Natural killer cell treated with Interleukin-12 subunit alpha and Interleukin-12 subunit beta and Interleukin-15 and Interleukin-18, amount 100 ng/mL, for 72 hours (primary cell): ENCODE measurements at places on chromosomes 5 and 9.

DNA sequence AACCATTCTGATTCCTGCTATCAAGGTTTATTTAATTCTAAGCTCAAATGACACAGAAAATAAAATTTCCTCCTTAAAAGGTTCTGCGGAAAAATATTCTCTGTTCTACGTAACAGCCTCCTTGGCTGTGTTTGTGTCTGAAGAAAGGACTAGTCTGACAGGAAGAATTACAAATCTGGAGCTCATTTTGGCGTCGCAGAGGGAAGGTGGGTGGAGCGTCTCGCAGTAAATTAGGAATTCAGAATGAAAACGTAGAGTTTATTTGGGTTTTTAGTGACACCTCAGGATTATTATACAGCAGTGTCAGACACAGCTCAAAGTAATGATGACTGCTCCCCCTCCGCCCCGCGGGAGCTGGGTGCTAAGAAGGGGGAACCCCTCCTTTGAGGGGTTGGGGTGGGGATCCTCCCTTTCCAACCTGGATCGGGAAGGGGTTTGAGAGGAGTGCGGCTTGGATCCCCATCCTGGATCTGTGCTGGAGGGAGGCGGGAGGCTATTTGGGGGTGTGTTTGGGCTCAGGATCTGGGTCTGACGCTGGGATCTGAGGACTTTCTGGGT lies 933 bp upstream of the TGFBR1 start:
- no peak for DNase-seq

GRCh38 chr5:73370640-73371583 lies 77.7 kb downstream of the FOXD1 start:
- DNase-seq = no peak

DNA sequence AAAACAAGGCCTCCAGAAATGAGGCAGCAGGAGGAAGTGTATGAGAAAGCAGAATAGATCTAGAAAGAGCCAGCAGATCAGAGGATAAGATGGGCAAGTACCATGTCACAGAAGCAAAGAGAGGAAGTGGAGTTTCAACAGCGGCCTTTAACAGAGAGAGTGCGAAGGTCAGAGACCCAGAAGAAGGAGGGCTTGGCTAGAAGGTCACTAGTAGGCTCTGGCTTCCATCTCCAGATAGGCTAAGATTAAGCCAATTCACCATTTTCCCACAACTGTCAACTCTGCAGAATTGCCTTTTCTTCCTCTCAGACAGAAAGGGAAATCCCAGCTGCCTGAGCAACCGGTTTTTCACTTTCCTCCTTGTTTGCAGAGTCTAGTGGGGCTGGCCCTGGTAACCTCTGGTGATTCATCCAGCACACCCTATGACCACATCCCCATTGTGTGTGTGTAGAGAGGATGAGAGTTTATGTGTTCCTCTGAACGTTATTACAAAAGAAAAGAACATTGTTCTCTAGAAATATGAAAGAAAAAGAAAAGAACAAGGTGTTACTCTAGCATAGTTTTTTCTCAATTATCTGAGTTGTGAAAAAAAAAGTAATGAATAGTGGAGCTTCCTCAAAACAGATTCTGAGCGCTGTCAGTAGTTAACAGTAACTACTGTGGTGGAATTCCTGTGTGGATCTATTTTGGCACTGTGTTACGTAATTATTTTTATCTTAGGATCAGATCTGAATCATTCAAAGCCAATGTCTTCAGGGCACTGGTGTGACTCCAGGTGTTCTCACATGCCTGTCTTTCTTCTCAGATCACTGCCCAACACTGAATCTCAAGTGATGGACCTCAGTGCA lies 220.4 kb downstream of the ARRDC3 start:
- peak; percentile 88 for DNase-seq

DNA sequence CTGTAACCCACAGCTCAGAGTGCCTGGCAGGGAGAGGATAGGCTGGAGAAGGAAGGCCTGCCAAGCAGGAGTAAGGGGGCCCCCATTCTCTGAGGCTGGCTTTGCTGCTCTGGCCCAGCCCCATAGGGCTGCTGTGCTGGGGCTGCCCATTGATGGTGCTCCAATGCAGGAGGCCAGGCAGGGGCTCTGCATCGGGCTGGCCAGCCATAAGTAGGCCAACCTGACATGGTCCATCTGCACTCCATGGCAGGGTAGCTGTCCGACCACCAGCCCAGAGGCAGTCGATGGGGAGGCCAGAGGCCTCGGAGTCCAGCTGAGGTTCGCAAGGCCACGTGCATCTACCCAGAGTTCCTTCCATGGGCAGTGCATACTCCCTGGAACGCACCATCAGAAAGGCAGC lies 75.0 kb upstream of the PITX1 start:
- DNase-seq = no peak

DNA sequence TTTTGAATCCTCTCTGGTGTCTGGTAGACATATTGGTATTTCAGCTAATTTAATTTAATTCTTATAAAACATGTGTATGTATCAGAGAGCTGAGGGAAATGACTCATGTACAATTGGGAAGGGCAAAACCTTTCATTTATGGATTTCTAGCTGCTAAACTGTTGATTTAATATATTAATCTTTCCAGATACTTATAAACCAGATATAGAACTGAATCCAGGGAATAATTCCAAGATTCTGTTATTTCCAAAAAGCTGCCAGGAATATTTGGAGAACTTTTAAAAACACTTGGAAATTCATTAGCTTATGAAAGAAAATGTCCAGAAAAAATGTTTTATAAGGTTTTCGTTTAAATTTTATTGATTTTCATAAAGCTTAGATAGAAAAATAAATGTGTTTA lies 295.5 kb downstream of the YTHDC2 start:
- no peak for DNase-seq
